ENCODE measurements at places on chromosomes 1 and 21.

GRCh38 chr1:23931491-23931880, 18.3 kb upstream of the CNR2 start:
- DNase-seq, result no peak

DNA sequence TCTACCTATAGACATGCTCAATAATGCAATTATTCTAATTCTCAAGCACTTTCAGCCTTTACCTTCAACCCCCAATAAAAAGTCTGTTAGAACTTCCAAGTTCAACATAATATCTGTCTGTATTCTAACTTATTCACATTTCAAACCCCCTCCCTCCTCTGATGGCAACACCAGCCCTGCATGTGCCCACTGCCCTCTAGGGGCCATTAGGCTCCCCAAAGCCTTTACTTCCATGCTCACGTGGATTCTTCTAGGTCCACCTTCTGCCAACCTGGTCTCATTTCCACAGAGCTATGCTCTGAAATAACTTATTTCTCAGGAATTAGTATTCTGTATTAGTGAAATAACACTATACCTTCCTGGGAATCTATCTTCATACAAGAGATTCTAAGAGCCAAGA, 22.2 kb upstream of the KPRP start:
- no peak for DNase-seq

GRCh38 chr1:116006486-116006964, 30.2 kb downstream of the SLC22A15 start:
- peak; percentile 65 for DNase-seq

DNA sequence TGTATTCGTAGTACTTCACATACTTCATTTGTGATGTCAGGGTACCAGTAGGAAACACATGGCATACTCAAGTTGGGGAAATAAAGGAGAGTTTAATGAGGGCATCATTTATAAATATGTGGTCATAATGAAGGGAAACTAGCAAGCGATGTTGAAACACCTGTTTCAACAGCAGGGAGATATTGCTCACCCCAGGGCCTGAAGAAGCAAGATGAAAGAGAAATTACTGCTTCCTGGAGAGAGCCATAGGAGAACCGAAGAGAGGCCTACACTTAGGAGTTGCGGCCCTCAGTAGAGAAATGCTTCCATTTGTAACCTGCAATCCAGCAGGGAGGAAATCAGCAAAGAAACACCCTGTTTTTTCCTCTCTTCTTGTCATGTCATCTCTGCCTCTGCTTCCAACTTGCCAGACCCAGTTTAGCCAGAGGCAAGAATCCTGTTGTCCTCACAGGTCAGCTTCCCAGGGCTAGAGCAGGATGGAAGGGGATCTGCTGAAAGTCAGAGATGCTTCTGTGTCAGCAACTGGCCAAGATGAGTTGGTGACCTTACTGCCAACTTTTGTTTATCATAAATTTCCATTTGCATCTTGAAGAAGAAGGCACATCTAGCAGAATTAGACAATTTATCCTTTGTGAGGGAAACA, 67.6 kb upstream of the TSPAN2 start:
- DNase-seq, result no peak

- DNase-seq, result no peak
These were observed 11.2 kb upstream of the PHC2 start for GRCh38 chr1:33442141-33442540.
